ENCODE measurements at places on chromosomes 7 and 10.
A peak's percentile ranks its signal among the peaks of the same experiment; 100 is the strongest.

DNA sequence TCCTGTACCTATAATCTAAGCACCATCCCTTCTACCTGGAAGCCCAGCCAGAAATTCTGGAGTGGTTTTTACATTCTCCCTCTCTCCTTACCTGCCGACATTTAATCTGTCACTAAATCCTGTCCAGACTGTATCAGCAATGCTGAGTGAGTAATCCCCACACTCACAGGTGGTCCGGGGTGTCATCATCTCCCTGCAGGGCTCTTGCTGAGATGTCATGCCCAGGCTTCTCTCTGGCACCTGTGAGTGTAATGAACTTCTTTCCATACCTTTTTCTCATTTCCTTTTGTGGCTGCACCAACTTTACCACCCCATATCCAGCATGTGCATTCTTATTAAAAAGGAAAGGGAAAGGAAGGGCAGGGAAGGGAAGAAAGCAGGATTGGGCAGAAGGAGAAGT, 355.2 kb downstream of the CCSER2 start:
- DNase-seq, result no peak

DNA sequence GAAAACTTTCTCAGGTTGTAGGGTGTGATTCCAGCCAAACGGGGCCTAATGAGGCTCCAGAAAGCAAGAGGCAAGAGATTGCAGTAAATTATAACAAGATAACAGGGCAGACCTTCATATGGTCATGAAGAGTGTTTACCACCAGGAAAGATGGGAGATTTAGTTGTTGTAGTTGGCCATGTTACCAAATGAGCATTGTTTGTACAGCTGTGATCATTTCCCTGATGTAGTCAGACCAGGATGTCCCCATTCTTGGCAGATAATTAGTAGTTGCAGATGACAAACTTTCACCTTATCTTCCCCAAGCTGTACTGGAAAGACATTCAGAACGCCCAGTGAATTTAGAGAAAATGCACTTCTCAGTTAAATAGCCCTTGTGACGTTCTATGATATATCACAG, 630.8 kb downstream of the ANKRD7 start:
- no peak for DNase-seq

DNA sequence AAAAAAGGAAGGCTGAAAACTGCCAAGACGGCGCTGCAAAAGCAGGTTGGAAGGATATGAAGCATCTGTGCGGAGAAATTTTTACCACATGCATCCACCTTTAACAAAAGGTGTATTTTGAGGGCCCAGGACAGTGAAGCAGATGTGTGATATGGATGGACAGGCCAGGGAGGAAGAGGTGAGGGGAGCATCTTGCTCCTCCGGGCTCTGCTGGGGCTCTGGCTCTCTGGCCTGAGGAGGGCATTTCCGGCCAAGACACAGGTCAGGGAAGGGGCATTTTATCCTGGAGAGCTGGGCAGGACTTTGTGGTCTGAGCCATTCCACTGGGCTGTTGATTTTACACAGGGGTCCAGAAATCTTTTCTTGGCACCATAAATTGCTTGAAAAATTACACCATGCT, 175.1 kb downstream of the ZMYND11 start:
- DNase-seq, result no peak

- no peak for DNase-seq
Measured at GRCh38 chr7:84389242-84389641, 194.7 kb upstream of the SEMA3A start.

GRCh38 chr10:133162910-133163856, 3.2 kb downstream of the KNDC1 start:
- no peak for DNase-seq

GRCh38 chr7:150503581-150503980, 11.1 kb upstream of the GIMAP7 start:
- DNase-seq, result peak; percentile 7

GRCh38 chr10:97771913-97772823, at the start of gene SFRP5:
Gene SFRP5 (minus strand): TSS chr10:97771999. CDS start chr10:97771833, 166 bp downstream.
- DNase-seq, result no peak

- no peak for DNase-seq
Measured at GRCh38 chr10:15453926-15454325, 82.8 kb upstream of the FAM171A1 start.

DNA sequence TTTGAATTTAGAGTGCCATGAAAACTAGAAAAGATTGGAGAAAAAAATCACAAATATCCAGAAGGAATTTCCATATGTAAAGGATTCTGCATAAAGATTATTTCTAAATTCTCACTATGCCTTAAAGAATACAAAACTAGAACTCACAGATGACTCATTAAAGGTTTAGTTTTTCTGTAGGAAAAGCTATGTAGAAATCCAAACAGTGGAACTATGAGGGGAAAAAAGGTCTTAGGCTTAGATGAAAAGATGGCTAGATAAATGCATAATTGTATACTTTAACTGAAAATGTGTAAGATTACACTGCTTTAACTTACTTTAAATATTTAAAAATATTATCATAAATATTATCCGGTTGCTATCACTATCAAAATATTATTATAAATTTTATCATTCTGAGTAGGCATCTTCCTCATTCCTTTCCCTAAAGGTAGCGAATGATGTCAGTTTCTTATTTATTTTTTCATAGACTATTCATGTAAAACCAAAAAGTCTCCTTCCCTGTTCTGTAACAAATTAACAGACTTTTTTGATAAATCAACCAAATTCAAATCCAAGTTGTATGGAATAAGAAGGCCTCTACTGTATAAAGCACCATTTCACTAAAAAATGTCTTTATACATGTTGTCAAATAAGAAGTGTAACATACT, 69.1 kb upstream of the COMTD1 start:
- DNase-seq, result no peak

- no peak for DNase-seq
Measured at GRCh38 chr7:25854608-25855497, 297.1 kb upstream of the NFE2L3 start.

DNA sequence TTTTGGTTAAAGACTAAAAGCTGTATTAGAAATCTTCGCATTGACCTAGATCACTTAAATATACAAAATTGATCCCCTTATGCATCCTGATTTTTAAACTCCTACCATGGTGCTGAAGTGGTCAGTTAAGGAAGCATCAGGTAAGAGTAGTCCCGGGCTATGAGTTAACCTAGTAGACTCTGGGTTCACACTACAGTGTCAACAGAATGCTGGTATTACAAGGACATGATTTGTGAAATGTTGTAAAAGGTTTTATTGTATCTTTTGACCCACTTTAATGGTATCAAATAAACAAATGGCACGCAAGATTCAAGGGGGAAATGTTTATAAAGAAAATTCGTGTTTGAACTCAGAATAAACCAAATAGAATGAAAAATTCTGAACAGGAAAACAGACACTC, 36.8 kb downstream of the RTKN2 start:
- DNase-seq, result no peak

DNA sequence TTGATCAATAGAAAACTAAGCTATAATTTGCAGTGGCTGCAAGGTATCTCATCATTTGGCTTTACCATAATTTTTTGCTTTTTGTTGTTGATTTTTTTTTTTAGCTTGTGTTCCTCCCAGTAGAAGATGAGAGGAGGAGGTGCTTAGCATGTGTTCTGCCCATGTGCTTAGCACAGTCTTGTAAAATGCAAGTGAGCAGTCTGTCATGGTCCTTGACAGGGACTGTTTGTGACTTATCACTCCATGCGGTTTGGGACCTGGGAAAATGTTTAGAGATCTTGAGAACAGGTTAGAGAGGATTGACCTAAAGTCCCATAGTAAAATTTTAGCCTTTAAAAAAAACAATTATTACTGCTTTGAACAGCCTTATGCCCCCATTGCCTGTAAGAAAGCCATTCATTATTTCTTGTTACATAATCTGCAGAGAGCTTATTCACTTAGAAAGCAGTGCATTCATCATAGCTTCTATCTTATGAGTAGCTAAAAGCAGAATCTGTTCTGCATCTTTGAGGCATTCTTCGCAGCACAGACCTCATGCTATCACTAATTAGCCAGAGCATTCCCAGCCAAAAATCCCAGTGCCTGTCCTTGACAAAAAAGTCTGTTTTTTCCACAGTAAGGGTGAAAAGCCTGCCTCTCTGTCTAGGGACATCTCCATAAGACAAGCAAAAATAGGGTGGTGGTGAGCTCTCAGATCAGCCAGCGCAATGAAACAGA, 748.7 kb upstream of the GALNT17 start:
- DNase-seq, result no peak

DNA sequence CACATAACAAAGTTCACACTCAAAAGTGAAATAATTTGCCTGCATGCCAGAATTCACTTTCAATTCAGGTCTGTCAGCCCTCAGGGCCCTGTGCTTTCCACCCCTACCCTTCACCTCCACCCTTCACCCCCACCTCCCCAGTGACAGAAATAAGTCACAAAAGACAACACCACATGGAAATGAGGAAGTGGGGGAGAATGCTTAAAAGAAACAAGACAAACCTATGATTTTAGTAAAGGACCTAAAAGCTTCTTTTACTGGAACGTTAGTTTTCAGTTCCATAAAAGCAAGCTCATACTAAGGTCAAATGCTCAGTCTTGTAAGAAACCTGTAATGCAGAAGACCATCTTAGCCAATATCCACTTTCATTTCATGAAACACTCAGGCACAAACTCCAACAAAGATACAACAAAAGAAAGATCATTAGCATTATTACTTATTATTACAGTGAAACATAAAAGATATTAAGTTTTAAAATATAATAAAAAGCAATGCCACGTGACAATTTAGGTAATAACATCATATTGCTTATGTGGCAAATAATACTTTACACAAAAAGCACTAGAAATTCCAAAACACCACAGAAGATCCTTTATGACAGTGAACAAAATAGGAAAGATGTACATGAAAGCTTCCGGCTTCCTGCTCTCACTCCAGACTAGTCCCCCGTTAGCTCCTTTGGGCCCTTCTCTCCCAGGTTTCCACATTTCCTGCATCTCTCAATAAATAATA, 112.1 kb downstream of the LMBR1 start:
- no peak for DNase-seq

DNA sequence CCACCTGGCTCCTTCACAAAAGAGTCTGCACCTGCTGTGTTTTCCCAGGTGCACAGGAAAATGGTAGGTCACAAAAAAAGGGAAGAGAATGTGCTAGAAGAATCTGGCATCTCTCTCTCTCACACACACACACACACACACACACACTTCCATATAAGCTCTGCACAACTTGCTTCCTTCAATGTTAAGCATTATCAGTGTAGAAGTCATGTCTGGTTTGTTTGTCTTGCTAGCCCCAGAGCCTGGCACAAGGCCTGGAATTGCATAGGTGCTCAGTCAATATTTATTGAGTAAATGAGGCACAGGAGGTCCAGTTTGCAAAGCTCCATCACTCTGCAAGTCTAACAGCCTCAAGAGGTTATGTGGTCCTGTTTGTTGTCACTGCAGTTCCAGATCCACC, 867.3 kb upstream of the AUTS2 start:
- DNase-seq, result no peak

Measured in CD8-positive, alpha-beta T cell (primary cell).